Natural killer cell (primary cell): ENCODE measurements at places on chromosomes 7 and 10. TPM values are rescaled to one million over a fixed set of nuclear protein-coding genes. Genes with fewer than 3 reads are reported as not detected.

FAM237B gene
- total RNA-seq, result not detected

COL1A2 gene
- total RNA-seq, result not detected

EIF4EBP2 gene
- total RNA-seq, result 60.6 TPM

TRIM73 gene
- total RNA-seq, result 21.1 TPM

ARMS2 gene
- not detected for total RNA-seq

IDI2 gene
- not detected for total RNA-seq

GPR15LG gene
- total RNA-seq, result not detected

PRKG1 gene
- total RNA-seq, result 0.35 TPM

NUPR2 gene
- not detected for total RNA-seq

CHST15 gene
- 1.9 TPM for total RNA-seq

GPC2 gene
- 2.4 TPM for total RNA-seq

RGR gene
- not detected for total RNA-seq

ZNF503 gene
- 1.2 TPM for total RNA-seq

ITGB1 gene
- 202 TPM for total RNA-seq

SLC16A9 gene
- not detected for total RNA-seq

MORN4 gene
- total RNA-seq, result 2.0 TPM

CUL1 gene
- 45.1 TPM for total RNA-seq

CCL26 gene
- total RNA-seq, result not detected

- H3K36me3 ChIP-seq, result no peaks in the 10 kb centered on the region
- H3K27ac ChIP-seq, result no peak overlapping the region
- DNase-seq, result no peak
- no peaks in the 10 kb centered on the region for H3K27me3 ChIP-seq
Measured at GRCh38 chr7:91299952-91300775, 35.9 kb downstream of the FZD1 start.

DNA sequence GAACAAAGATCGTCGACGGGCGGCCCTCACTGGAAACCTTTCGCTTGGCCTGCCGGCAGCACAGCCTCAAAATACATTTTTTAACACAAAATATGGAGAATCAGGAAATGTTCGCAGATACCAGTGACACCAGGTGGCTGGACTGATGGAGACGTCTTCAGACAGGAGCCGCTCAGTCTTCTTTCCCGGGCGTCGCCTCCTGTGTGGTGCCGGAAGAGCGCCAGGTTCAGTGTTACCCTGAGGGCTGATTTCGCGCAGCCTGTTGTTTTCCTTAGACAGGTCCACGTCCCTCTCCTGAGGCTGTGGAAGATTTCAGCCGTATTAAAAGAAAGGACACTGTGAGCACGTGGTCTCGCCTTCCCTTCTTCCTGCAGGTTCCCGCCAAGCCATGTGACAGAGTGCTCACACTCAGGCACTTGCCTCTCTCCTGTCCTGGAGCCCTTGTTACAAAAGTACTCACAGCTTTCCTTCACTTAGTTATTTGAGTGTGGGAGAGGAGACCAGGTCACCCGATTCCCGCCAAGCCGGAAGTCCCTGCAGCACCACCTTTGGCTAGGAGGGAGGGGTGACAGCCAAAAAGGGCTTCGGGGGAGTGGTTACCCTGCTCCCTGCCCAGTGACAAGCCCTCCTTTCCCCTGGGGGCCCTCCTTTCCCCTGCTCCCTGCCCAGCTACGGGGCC, 21.7 kb upstream of the PWWP2B start:
- DNase-seq, result no peak
- H3K27ac ChIP-seq, result no peak overlapping the region
- H3K4me1 ChIP-seq, result peaks cover 13% of the 10 kb centered on the region
- H3K4me3 ChIP-seq, result no peak overlapping the region
- no peaks in the 10 kb centered on the region for H3K36me3 ChIP-seq
- H3K27me3 ChIP-seq, result no peaks in the 10 kb centered on the region

GRCh38 chr10:123559066-123559822, 106.9 kb upstream of the GPR26 start:
- H3K27ac ChIP-seq, result no peak overlapping the region
- H3K4me1 ChIP-seq, result peaks cover 4% of the 10 kb centered on the region
- peak; percentile 58 for DNase-seq

DNA sequence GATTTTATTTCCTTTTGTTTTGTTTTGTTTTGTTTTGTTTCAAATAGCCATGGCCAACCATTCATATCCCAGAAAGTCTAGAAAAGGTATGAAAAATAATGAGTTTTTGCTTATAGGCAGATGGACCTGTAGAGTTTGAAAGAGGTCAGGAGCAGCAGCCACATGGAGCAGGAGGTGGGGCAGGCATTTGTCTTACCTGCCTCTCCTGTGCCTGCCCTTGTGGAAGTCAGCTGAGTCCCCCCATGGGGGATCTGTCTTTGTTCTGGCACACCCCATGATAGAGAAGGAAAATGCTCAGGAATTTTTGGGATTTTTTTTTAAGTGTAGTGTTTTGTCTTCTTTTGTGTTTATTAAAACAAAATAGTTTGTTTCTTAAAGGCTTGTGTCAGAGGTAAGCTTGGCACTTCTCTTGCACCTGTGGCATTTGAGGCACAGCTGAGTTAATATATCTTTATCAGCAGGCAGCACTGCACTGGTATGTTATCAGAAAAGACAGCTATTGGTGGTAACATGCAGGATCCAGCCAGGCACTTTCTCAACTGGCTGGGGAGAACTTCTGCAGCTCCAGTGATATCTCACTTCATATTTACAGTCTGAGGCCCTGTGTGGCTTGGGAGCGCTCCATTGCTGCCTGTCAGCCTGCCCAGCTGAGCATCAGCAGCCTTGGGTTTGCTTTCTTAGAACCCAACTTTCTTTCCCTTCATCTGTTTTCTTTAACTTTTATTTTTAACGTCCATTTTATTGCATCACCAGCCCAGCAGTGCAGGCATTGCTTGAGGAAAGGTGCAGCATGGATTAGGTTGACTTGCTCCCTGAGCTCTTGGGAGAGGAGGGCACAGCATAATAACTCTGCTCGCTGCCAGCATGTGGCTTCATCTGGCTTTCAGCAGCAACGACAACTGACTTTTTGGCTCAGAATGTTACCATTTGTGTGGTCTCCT, 44.4 kb downstream of the LRRC4 start:
- no peak overlapping the region for H3K4me3 ChIP-seq
- H3K27me3 ChIP-seq, result no peaks in the 10 kb centered on the region
- DNase-seq, result no peak
- H3K36me3 ChIP-seq, result peaks cover 10% of the 10 kb centered on the region

- no peak overlapping the region for H3K27ac ChIP-seq
- peaks cover 10% of the 10 kb centered on the region for H3K4me1 ChIP-seq
- peak; percentile 87 for DNase-seq
Measured at GRCh38 chr10:14507176-14507575, 176.5 kb upstream of the FRMD4A start.

DNA sequence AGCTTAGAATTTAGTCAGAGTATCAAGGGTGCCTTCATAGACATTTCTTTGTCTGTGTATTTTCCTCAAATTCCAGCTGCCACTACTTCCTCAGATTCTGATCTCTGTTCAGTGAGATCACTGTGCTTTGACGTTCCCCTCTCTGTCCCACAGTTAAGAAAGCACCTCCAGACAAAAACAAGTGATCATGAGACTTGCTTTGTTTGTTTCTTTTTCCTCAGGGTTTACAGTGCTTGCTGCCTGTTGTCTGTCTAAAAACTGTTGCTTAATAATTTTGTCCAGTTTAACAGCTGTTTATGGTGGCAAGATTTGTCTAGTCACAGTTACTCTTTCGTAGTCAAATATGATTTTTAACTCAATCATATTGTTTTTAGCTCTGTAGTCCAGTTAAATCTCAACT, 29.1 kb downstream of the TRUB1 start:
- H3K4me3 ChIP-seq, result no peak overlapping the region
- DNase-seq, result no peak
- H3K27ac ChIP-seq, result no peak overlapping the region
- H3K27me3 ChIP-seq, result no peaks in the 10 kb centered on the region
- no peaks in the 10 kb centered on the region for H3K36me3 ChIP-seq

- H3K27me3 ChIP-seq, result no peaks in the 10 kb centered on the region
- DNase-seq, result no peak
- H3K27ac ChIP-seq, result no peak overlapping the region
- H3K36me3 ChIP-seq, result no peaks in the 10 kb centered on the region
- no peak overlapping the region for H3K4me3 ChIP-seq
Measured at GRCh38 chr7:118590107-118590506, 365.6 kb downstream of the ANKRD7 start.

GRCh38 chr7:36440880-36441279, 51.2 kb downstream of the ANLN start:
- no peaks in the 10 kb centered on the region for H3K27me3 ChIP-seq
- H3K4me1 ChIP-seq, result no peaks in the 10 kb centered on the region
- H3K4me3 ChIP-seq, result no peak overlapping the region
- no peak for DNase-seq

DNA sequence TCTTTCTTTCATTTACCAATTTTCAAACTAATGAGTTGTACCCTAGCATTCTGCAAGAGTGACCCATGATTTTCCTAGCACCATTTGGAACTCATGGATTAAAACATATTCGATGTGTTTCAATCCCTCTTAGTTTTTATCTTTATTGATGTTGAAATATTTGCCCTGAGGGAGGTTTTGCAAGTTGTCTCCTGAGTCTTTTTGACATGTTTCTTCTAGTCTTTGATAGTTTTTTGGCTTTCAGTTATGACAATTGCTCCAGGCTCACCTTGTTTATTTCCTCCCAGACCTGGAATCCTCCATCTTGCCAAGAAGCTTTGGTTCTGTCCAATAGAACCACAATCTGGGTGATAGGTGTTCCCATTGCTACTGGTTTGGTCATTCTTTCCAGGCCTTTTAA, 327.8 kb downstream of the WDR11 start:
- H3K4me1 ChIP-seq, result no peaks in the 10 kb centered on the region
- no peaks in the 10 kb centered on the region for H3K27me3 ChIP-seq
- no peaks in the 10 kb centered on the region for H3K36me3 ChIP-seq

GRCh38 chr7:41298409-41298808, 404.5 kb downstream of the INHBA start:
- DNase-seq, result no peak
- no peak overlapping the region for H3K4me3 ChIP-seq
- no peak overlapping the region for H3K27ac ChIP-seq

DNA sequence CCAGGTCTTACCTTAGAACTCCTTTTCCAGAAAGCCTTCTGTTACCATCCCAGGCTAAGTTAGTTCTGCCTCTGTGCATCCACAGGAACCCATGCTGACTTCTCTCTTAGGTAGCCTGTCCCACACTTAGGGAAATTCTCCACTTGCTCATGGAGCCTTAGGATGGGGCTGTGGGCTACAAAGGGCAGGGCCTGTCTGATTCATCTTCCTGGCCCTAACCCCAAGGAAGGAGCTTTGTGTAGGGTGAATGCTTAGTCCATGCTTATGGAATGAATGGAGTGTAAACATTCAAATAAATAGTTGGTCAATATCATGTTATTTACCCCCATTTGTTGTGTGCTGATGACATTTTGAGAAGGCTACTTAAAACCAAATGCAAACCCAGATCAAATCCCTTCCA, 54.7 kb downstream of the EMX2 start:
- no peaks in the 10 kb centered on the region for H3K27me3 ChIP-seq
- no peak overlapping the region for H3K27ac ChIP-seq
- no peak overlapping the region for H3K4me3 ChIP-seq

GRCh38 chr7:69502358-69502757, 95.9 kb upstream of the AUTS2 start:
- H3K27ac ChIP-seq, result no peak overlapping the region
- DNase-seq, result no peak
- no peaks in the 10 kb centered on the region for H3K36me3 ChIP-seq
- no peak overlapping the region for H3K4me3 ChIP-seq
- H3K27me3 ChIP-seq, result no peaks in the 10 kb centered on the region

GRCh38 chr7:88399036-88399435, 92.3 kb upstream of the STEAP4 start:
- DNase-seq, result no peak
- H3K4me3 ChIP-seq, result no peak overlapping the region
- no peak overlapping the region for H3K27ac ChIP-seq
- H3K4me1 ChIP-seq, result no peaks in the 10 kb centered on the region
- H3K36me3 ChIP-seq, result no peaks in the 10 kb centered on the region
- no peaks in the 10 kb centered on the region for H3K27me3 ChIP-seq

DNA sequence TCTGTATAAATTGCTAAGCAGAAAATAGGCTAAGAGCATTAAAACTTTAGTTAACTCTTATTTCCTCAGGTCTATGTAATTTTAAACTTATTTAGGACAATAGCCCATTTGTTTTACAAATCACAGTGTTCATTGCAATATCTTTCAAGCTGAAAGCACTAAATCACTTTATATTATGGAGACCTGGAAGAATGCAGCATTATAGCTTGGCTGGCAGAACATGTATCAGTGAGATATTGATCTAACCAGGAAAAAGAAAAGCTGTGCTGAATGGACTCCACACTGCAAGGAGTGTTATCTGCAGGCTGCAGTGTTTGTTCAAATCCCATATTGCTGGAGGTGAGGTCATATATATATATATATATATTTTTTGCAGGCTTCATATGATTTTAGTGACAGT, 517.5 kb downstream of the NRG3 start:
- no peaks in the 10 kb centered on the region for H3K27me3 ChIP-seq
- no peak overlapping the region for H3K27ac ChIP-seq
- DNase-seq, result no peak
- no peaks in the 10 kb centered on the region for H3K4me1 ChIP-seq
- H3K36me3 ChIP-seq, result no peaks in the 10 kb centered on the region
- no peak overlapping the region for H3K4me3 ChIP-seq

DNA sequence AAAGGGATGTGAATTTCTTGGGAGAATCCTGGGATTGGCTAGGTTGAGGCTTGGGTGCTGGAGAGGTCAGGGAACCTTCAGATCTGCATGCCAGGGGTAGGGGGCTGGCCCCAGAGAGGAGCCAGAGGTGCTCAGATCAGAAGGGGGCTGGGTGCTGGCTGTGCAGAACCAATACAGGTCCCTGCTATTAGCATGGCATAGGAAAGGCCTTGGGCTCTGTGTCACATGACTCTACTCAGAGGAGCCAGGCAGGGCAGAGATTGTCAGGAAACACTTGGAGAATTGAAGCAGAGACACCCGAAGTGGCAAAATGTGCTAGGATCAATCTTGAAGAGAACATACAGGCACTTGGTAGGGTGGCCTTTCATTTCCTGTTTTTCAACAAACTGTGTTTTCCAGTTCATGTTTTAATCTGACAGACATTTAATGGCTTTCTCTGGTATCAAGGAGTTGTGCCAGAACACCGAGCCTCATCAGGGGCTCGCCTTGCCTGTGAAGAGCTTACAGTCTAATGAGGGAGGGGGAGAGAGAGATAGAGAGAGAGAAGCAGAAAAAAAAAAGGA, 498.9 kb downstream of the RPS24 start:
- no peak overlapping the region for H3K27ac ChIP-seq
- no peaks in the 10 kb centered on the region for H3K4me1 ChIP-seq
- no peaks in the 10 kb centered on the region for H3K36me3 ChIP-seq
- H3K27me3 ChIP-seq, result no peaks in the 10 kb centered on the region

- H3K4me3 ChIP-seq, result no peak overlapping the region
- no peaks in the 10 kb centered on the region for H3K27me3 ChIP-seq
- H3K27ac ChIP-seq, result no peak overlapping the region
- DNase-seq, result no peak
Measured at GRCh38 chr10:73206385-73206784, 38.5 kb downstream of the FAM149B1 start.

DNA sequence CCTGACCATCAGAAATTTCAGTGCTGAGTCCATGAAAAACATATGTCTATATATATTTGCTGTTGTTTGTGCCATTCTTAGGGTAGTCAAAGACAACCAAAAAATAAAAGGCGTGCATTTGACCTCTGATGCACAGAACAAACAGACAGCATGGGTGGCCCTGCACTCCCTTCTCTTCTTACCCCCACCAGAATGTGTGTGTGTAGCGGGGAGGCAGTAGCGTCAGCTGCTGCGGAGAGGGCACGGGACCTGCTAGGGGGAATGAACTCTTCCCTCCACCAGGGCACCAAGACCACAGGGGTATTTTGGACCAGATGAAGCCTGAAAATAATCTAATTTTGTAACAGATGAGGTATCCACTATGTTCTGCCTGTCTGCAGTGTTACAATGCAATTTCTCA, 277.7 kb upstream of the ZNF32 start:
- no peaks in the 10 kb centered on the region for H3K27me3 ChIP-seq
- H3K36me3 ChIP-seq, result no peaks in the 10 kb centered on the region
- no peaks in the 10 kb centered on the region for H3K4me1 ChIP-seq
- no peak overlapping the region for H3K27ac ChIP-seq
